Naive thymus-derived CD8-positive, alpha-beta T cell (primary cell): ENCODE measurements at places on chromosomes 2 and 18. TPM values are rescaled to one million over a fixed set of nuclear protein-coding genes. Genes with fewer than 3 reads are reported as not detected.

- DNase-seq: no peak
Observed at GRCh38 chr18:79389689-79390088, 6.0 kb upstream of the NFATC1 start.

SCYGR3 gene
- not detected for total RNA-seq

DNA sequence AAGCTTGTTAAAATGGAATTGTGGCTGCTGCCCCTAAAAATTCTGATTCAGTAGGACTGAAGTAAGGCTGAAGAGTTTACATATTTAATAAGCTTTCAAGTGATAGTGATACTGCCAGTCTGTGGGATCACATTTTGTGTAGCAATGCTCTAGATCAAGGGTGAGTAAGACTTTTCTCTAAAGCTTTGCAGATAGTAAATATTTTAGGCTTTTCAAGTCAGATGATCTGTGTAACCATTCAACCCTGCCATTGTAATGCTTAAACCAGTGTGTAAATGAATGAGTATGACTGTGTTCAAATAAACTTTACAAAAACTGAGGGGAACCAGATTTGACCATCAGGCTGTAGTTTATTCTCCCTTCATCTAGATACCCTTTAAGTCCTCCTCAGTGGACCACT is 92.7 kb downstream of the PIK3C3 start:
- no peak for DNase-seq

VWA3B gene
- total RNA-seq: not detected

DNA sequence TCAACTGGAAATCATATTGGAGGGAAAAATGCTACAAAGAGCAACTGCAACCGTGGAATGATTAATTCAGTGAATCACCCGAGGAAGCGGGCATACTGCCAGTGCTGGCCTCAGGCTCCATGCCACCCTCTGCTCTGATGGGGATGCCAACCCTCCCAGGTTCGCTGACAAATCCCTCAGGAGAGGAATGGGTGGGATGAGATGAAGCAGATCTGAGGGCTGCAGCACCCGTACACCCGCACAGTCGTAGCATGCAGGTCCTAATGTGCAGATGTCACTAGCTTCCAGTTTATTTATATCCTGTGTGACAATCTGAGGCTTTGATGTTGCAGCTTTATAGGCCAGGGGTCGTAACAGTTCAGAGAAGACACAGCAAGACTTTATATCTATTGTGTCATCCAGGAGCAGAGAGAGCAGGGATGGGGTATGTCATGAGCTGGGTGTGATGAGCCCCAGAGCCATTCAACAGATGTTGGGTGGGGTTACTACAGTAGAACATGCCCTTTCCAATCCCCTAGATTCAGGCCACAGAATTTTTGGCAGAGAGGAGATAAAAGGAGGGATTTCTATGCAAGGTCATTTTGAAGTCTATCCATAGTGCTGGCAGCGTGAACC is 44.6 kb downstream of the DPP4 start:
- DNase-seq: no peak

CYP27A1 gene
- 0.49 TPM for total RNA-seq

CHRNG gene
- total RNA-seq: not detected

SRD5A2 gene
- total RNA-seq: not detected

- DNase-seq: no peak
Observed at GRCh38 chr2:240212425-240213225, 72.2 kb upstream of the OTOS start.

- no peak for DNase-seq
Observed at GRCh38 chr2:105287692-105288091, 41.8 kb downstream of the TGFBRAP1 start.
